ENCODE measurements at places on chromosomes 6 and 20. TPM values are rescaled to one million over a fixed set of nuclear protein-coding genes. Genes with fewer than 3 reads are reported as not detected.

Gene HCRTR2
- total RNA-seq: not detected

Gene CGA
- total RNA-seq: 0.16 TPM

Gene C6orf58
- total RNA-seq: not detected

Gene SLC2A10
- 40.6 TPM for total RNA-seq

Gene VWA7
- 0.86 TPM for total RNA-seq

Gene RNF114
- 110 TPM for total RNA-seq
